Epithelial cell of proximal tubule (primary cell): ENCODE measurements at places on chromosomes 2 and 18. TPM values are rescaled to one million over a fixed set of nuclear protein-coding genes. Genes with fewer than 3 reads are reported as not detected.

Gene IL1F10
- not detected in 2 replicates for total RNA-seq

Gene GTF3C2
- total RNA-seq: 37.4 and 61.7 TPM in 2 replicates

DNA sequence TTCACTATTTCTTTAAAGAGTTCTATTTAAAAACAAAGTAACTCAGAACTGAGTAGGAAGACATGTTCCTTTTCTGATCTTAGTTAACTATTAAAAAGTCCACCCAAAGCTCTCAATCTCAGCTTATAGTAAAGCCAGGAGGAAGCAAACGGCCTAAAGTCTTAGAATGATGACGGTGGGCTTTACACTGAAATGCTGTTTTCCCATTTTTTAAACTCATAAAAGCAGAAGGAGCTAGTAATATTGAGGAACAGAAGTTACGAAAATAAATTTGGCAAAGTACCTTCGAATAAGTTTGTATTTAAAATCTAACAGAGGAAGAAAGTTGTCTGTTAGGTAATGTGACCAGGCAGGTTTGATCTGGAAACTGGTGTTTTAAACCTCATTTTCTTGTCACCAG is 111.1 kb downstream of the ZNF532 start:
- DNase-seq: no peak

DNA sequence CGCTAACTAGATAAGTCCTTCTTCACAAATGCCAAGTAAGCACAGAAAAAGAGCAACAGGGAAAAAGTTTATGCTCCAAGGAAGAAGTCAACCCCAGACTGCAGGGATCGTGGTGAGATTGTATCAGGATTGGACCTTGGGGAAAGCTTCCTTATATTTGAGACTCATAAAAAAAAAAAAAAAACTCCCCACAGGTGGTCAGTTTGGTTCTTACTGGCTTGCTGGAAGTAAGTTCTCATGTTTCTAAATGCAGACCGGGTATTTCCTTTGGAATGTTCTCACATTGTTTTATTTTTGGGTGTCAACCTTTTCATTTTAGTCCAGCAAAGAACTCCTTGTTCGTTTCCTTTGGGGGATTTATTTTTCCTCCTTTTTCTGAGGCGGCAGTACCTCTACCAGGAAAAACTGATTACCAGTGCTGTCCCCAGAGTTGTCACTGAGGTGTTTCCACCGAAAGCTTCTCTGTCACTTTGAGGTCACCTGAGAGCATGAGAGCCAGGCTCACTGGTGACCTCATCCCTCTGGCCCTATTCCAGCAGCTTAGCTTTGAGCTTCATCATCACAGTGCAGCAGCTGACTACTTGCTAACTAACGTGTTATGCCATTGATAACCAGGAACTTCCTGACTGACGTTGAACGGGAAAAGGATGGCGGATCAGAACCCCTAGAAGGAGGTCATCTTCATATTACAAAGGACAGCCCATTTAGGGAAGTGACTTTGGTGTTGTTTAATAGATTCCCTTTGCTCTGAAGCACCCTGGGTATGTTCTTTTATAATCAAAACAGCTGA is 16.8 kb upstream of the ATP8B1 start:
- DNase-seq: peak; percentile 93

Gene CRYGD
- total RNA-seq: not detected in 2 replicates

Gene ARHGEF4
- total RNA-seq: 2.1 and 3.2 TPM in 2 replicates

DNA sequence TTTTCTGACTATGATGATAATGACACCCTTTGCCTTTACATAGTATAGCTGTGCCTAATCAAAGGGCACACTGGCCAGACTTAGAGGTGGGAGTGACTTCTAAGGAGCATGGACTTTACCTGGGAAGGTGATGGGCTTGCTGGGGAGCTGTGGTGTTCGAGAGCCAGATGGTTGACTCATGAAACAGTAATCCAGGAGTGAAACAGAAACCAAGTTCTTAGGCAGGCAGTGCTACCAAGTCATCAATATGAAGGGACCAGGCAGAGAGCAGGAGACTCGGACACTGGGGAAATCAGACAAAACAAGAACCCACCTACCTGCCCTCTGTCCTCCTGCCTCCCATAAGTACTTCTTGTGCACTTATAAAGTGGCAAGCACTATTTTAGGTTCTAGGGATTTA is 430.4 kb downstream of the DLGAP1 start:
- DNase-seq: no peak

Gene TBR1
- total RNA-seq: not detected in 2 replicates

GRCh38 chr2:118857677-118858484 is 10.4 kb upstream of the EN1 start:
- DNase-seq: no peak

DNA sequence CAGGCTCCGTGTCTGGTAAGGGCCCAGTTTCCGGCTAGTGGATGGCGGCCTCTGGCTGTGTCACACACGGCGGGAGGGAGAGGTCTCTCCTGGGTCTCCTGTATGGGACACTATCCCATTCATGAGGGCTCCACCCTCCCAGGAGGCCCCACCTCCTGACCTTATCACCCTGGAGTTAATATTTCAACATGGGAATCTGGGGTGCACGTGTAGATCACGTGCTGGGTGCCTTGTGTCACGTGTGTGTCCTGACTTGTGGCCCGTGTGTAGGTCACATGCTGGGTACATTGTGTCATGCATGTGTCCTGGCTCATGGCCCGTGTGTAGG is 9.9 kb downstream of the NEU4 start:
- no peak for DNase-seq
